ENCODE measurements at places on chromosomes 1 and 21. TPM values are rescaled to one million over a fixed set of nuclear protein-coding genes. Genes with fewer than 3 reads are reported as not detected.

- DNase-seq = no peak
Measured at GRCh38 chr1:63230722-63231121, 91.6 kb upstream of the FOXD3 start.

The CXADR gene
- total RNA-seq = 2.0 TPM

DNA sequence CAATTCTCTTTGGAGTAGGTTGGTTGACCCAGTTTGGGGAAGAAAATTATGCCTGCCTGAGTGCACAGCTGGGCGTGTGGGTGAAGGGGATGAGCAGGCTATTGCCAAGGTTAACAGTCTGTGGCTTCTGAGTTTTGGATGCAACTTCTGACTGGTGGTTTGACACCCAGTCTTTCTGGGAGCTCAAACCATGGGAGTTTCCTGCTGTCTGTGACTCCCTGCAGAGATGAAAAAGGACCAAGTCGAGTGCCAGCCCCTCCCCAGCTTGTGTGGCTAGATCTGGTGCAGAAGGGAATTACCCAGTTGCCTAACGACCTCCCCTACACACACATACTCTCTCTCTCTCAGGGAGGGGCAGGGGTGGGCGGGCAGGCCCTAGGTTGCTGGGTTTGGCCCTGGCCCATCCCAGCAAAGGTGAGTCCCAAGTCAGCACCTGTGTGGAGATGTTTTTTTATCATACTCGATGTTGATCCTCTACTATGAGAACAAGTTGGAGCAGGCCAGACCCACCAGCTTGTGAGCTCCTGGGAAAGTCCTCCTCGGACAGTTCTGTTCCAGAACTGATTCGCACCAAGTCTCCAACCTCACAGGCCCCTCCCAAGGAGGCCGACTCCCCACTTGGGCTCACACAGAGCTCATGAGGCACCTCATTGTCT, 28.2 kb downstream of the PKP1 start:
- no peak for DNase-seq

- no peak for DNase-seq
Measured at GRCh38 chr1:15077384-15077783, 76.2 kb upstream of the TMEM51 start.

- no peak for DNase-seq
Measured at GRCh38 chr21:42160111-42160721, 58.7 kb upstream of the ABCG1 start.

DNA sequence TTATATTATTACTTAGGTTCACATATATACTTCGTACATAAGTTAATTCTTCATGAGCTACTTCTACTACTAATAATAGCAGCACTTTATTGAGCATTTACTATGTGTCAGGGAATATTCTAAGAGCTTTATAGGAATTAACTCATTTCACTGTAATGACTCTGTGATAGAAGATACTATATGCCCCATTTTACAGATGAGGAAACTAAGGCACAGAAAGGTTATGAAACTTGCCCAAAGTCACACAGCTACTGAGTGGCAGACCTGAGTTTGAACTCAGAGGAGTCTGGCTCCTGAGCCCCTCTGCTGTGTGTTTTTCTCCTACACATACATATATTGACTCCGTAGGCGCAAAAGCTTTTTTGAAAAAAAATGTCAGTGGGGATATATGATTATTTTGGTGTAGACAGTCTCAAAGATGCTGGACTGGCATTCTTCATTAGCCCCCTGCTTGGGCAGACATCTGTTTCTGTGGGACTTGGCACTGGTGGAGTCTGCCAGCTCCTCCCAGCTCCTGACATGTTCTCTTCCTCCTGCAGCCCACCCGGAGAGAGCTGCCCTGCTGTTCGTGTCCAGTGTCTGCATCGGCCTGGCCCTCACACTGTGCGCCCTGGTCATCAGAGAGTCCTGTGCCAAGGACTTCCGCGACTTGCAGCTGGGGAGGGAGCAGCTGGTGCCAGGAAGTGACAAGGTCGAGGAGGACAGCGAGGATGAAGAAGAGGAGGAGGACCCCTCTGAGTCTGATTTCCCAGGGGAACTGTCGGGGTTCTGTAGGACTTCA, 70.9 kb downstream of the TCP10L start:
- no peak for DNase-seq

The PFKFB2 gene
- 9.0 TPM for total RNA-seq

The LIN28A gene
- not detected for total RNA-seq

The PLA2G2F gene
- total RNA-seq = not detected

DNA sequence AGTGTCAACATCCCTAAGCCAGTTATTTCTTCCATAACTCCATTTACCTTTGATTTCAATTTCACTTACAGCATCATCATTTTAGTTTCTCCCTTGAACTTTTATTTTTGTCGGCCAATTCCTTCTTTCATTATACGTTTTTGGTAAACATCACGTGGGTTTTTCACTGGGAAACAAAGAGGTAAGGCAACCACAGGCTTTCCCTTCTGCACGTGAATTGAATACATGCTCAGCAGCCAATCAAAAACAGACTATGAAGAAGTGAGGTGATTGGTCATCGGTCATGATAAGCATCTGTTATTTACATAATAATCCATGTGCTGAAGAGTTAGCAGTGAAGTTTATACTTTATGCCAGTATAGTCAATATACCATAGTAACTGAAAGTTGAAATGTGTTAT, 98.7 kb downstream of the NCAM2 start:
- DNase-seq = no peak

DNA sequence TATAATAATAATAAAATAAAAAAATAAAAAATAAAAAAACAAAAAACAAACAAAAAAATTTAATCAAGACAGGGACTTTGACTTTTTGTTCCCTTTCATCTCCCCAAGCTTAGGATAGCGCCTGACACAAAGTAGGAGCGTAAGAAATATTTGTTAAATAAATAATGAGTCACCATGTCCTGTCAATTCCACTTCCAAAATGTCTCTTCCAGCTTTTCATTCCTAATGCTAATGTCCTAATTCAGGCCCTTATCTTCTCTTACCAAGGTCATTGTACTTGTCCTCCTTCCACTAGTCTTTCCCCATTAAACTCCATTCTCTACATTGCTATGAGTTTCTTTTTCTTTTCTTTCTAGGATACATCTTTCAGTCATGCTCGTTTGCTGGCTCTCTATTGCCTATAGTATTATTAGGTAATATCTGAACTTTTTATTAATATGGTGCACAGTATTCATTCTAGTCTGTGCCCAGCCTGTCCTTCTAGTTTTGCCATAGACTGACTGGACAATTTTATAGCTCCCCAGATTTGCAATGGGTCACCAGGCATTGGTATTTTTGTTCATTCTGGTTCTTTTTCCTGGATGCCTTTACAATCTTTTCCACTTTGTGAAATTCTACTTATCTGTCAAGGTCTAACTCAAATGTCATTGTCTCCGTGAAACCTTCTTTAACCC, 11.4 kb downstream of the NEXN start:
- DNase-seq = no peak

GRCh38 chr1:86381223-86381622, 14.9 kb downstream of the ODF2L start:
- no peak for DNase-seq

The FASLG gene
- not detected for total RNA-seq

- no peak for DNase-seq
Measured at GRCh38 chr1:37628026-37628556, 6.6 kb downstream of the RSPO1 start.

GRCh38 chr1:41342774-41343355, 18.4 kb upstream of the FOXO6 start:
- DNase-seq = no peak

GRCh38 chr1:115401676-115402075, 63.6 kb upstream of the NGF start:
- DNase-seq = no peak

- no peak for DNase-seq
Measured at GRCh38 chr1:8529901-8530300, 212.0 kb downstream of the SLC45A1 start.

- DNase-seq = no peak
Measured at GRCh38 chr1:177514207-177514606, 343.4 kb downstream of the BRINP2 start.

The AMY2A gene
- total RNA-seq = not detected

- peak; percentile 43 for DNase-seq
Measured at GRCh38 chr1:37434292-37435225, 39.8 kb upstream of the ZC3H12A start.

The TLR5 gene
- total RNA-seq = not detected

Measured in fibroblast of the aortic adventitia (primary cell).